Occipital lobe (tissue), 3 donors: ENCODE measurements at places on chromosomes 4 and X.

GRCh38 chr4:121073004-121073435 lies 685 bp upstream of the NDNF start:
- no peak for DNase-seq

GRCh38 chr4:80268936-80269335 lies 2.5 kb downstream of the FGF5 start:
- no peak for DNase-seq

DNA sequence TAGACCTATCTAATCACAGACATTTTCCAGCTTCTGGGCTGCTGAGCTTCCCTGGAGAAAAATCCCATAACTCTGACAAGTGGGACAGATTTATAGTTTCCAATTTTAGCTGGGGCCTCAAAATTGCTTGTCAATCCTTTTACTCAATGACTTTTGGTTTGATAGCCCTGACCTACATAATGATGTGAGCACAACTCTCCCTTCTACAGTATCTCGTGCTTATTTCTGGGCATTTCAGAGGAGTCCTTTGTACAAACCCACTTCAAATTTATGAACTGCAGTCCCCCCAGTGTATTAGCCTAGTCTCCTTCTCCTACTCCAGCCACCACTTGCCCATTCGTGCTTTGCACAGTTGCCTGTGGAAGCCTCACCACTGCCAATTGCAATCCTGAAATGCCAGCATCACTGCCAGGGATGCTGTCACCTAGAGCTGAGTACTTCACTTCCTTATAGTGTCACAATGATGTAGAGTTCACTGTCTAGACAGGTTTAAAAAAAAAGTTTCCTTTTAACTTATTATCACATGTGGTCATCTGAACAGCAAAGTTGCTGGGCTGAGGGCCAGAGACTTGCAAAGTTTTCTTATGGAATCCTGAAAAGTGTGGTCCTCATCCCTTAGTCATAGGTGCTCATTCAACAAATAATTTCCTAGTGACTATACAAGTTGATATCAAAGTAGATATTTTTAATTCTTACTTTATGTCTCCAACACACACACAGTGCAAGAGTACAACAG lies 21.2 kb downstream of the TRAM1L1 start:
- no peak for DNase-seq

DNA sequence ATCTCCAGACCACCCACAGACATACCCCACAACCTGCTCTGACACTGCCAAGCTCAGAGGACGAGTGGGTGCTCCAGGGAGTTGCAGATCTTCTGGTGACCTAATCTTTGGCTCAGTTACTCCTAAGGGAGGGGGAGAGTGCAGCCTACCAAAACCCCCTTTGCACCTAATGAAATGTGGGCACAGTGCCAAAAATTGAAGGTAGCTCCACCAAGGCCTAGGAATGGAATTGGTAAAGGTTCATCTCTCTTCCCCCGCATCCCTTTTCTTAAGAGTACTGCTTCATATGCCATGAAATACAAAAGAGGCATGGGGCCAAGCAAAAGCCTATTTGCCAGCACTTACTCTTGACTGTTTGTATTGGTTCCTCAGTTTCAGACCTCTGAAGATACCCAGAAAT lies 491.0 kb downstream of the NAF1 start:
- DNase-seq: no peak

DNA sequence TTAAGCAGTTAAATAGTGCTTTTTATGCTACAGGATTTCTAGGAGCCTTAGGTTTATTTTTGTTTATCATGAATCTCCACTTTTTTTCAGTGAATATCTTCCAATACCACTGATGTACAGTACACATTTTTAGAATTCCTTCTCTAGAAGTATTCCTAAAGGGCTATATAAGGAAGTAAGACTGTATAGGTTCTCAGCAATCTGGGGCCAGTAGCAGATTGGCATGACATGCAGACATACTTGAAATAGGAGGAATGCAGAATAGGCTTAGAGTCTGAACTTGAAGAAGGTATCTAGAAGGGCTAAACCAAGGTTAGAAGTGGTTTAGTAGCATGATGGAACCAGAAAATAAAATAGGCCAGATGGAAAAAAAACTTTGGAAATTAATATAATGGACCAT lies 29.8 kb downstream of the HEPH start:
- DNase-seq: no peak

DNA sequence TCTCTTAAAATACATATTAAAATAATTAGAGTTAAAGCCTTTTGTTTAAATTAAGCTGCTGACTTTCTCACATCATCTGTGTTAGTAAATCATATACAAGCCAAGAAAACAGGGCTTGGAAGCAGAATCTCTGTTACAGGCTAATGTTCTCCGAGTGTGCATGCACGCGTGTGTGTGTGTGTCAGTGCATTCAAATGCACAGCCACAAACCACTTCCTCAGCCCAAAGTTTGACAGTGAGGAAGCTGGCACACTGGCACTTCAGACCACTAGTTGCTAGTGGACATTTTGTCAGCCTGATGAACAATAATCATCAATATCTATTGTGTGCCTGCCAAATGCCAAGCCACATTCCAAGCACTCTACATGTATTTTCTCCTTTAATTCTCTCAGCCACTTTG lies 5.6 kb downstream of the MAOB start:
- no peak for DNase-seq

DNA sequence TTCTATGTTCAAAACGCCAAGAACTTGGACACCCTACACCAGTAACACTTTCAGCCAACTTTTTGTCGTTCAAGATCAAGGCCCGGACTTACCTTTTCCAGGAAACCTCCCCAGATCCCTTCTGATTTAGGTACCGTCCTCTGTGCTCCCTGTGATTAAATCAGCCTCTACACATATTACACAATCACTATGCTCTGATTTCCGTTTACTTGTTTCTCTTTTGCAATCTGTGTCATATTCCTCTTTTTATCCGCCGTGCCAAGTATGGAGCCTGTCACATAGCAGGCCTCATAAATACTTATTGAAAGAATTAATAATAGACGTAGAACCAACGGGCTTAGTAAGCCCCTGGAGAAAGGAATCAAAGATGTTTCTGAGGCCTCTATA lies 722 bp upstream of the TMEM33 start:
- DNase-seq: no peak

- no peak for DNase-seq
These were observed 401.4 kb upstream of the FAT1 start for GRCh38 chr4:187125062-187125461.

- DNase-seq: no peak
These were observed 163.1 kb downstream of the CPE start for GRCh38 chr4:165541851-165542459.
